ENCODE measurements at places on chromosomes 5 and 9. TPM values are rescaled to one million over a fixed set of nuclear protein-coding genes. Genes with fewer than 3 reads are reported as not detected.
A peak's percentile ranks its signal among the peaks of the same experiment; 100 is the strongest.

DNA sequence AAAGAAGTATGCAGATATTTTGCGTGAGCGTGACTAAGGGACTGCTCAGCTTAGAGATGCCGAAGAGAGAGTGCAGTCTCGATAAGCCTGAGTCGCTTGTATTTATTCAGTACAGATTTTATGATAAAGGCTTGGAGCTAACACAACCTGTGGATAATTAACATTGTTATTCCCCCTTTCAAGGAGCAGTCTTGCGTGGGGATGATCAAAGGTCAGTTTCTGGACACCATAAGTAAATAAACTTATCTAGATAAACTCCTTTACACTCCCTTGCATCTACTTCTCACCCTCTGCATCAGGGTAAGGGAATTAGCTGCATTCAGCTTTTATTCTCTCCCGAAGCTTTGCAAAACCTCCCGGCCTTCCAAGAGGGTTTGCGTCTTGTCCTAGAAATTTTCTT lies 357.8 kb upstream of the ST8SIA4 start:
- DNase-seq: no peak

GAPT gene
- 1.7 TPM for polyA plus RNA-seq

DNA sequence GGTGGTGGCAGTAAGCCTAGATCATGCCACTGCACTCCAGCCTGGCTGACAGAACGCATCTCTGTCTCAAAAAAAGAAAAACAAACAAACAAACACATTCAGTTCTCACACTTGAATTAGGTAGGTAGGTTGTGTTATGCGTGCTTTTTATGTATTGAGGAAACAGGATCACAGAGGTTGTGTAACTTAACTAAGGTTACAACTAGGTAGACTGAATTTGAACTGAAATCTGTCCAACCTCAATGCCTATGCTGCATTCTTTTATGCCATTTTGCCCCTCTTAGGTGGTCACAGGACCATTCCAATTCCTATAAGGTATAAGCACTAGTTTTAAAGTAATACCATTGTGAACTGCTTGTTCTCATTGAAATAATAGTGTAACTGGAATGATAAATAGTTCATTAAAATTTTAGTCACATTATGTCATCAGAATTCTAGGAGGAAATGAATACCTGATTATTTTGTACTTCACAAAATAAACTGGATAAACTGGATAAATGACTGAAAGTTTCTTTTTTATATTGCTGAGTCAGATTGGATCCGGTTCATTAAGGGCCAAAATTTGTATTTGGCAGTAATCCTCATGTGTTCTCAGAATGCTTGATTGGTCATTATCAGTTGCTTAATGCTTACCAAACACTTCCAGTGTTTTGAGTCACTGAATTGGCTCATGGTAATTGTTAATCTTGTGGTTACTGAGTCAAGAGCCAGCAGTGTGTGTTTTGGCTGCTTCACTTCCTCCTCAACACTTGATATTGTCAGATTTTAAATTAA lies 7.1 kb downstream of the UBAP1 start:
- DNase-seq: peak; percentile 30

DNA sequence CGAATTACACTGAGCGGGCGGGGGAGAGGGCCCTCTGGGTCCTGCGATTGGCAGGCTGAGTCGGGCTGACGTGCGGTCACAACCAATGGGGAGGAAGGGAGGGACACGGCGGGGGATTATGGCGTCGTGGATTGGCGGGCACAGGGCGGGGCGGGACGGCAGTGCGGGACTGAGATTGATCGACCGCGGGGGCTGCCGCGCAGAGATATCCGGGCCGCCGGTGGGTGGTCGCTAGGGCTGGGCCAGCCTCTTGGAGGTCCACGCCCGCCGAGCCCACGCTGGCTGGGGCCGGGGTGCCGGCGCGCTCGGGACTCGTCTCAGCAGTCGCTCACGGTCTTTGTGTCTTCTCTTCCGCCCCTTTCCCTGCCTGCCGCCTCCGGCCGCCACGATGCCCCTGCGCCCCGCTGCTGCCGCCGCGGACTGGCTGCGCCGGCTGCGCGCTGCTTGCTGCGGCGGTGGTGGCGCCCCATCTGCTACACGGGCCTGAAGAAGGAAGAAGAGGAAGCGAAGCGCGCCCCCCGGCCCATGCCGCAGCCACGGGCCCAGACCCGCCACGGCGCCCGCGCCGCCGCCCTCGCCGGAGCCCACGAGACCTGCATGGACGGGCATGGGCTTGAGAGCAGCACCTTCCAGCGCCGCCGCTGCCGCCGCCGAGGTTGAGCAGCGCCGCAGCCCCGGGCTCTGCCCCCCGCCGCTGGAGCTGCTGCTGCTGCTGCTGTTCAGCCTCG lies at the start of gene RGMB:
Gene RGMB (plus strand): TSS at position 200 of the 728 bp plus-strand sequence. CDS start 408 bp downstream, at position 608.
- DNase-seq: peak; percentile 99

MACIR gene
- 19.9 TPM for polyA plus RNA-seq

DNA sequence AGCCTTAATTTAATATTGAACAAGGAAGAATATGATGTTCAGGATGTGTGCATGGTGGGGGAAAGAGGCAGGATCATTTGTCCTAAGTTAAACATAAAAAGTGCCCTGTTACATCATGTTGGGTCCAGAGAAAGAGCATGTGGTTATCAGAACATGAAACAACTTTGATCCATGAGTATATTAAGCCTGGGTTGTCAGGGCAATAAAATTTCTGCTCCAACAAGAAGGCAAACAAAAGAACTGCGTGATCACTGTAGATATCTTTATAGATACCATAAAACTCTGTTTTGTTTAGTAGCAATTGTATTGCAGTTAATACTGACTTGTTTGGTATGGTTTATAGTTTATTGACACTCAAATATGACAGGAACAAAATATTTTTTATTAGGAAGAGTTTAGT lies 35.2 kb downstream of the PCA3 start:
- no peak for DNase-seq

DNA sequence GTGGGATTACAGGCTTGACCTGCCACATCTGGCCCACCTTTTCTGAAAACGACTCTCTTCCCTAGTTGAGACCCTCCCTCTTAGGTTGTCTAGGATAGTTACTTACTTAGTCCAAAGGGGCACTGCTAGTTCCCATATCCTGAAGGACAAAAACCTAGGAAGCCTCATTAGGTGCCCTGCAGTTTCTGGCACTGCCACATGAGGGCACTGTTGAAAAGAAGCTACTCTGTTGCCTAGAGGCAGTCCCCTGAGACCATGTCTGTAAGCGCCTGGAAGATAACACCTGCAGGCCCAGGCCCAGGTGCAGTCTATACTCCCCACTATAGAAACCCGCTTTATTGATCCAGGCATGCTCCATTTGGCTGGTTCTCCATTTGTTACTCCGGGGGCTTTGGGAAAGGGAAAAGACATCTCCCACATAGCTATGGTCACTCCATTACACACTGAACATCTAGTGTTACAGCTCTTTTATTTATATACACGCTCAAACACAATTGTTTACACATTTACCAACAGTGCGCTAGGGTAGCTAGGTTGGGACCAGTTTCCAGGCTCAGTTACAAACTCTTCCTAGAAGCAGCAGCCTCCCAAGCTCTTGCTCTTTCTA lies 73.4 kb upstream of the PPARGC1B start:
- no peak for DNase-seq

- DNase-seq: no peak
Measured at GRCh38 chr5:51386916-51387883, 4.0 kb downstream of the ISL1 start.

RCL1 gene
- 18.2 TPM for polyA plus RNA-seq

KLF4 gene
- 6.4 TPM for polyA plus RNA-seq
